ENCODE measurements at places on chromosomes 6 and 20.

DNA sequence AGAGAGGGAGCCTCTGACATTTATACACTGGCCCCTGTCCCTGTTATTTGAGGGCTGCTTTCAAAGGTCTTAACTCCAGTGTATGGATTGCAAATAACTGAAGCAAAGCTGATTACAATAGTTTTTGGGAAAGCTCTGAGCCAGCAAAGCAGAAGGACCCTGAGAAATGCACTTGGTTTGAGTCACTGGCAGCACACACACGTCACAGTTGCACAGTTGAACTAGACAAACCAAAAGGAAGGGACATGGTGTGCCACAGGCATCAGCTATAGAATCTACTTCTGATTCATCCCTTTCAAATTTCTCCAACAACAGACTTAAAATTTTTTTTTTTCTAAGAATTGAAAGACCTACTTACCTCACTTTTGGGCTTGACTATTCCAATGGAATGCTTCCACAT lies 56.4 kb downstream of the SNRNP48 start:
- no peak for DNase-seq

DNA sequence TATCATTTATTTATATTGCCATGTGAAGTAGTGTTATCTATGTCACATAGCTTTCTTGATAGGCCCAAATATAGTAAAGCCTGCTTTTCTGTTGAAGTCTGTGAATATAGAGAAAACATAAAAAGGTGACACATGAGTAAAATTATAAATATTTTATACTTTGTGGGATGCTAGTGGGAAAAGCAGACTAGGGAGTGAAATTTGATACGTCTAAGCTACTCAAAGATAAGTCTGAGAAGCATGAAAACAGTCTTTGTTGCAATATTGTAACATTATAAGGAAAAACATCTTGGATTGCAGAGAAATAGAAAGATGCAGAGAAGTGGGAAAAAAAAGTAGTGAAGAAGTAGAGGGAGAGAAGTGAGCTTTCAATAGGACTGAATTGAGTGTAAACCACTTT lies 75.4 kb downstream of the ZNF292 start:
- no peak for DNase-seq

- DNase-seq = no peak
Observed at GRCh38 chr20:38117635-38118034, 47.4 kb downstream of the TGM2 start.

- DNase-seq = no peak
Observed at GRCh38 chr6:55182016-55182650, 7.8 kb downstream of the HCRTR2 start.

DNA sequence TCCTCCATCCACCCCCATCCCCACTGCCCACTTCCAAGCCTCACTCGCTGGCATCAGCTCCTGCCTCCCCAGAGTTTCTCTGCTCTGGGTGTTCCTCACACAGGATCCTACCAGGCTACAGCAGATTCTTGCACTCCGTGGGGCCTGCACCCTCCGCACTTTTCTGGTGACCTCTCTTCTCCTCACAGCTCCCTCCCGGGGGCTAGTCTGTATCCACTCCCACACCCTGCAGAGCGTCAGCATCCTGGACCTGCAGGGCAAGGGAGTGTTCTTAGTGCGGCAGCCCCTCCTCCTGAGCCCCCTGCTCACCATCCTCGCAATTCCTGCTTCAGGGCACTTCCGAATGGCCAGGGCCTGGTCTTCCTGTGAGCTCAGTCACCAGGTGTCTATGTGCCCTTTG lies 224.2 kb downstream of the DLL1 start:
- no peak for DNase-seq

- DNase-seq = no peak
Observed at GRCh38 chr6:129209355-129209754, 326.4 kb downstream of the LAMA2 start.

DNA sequence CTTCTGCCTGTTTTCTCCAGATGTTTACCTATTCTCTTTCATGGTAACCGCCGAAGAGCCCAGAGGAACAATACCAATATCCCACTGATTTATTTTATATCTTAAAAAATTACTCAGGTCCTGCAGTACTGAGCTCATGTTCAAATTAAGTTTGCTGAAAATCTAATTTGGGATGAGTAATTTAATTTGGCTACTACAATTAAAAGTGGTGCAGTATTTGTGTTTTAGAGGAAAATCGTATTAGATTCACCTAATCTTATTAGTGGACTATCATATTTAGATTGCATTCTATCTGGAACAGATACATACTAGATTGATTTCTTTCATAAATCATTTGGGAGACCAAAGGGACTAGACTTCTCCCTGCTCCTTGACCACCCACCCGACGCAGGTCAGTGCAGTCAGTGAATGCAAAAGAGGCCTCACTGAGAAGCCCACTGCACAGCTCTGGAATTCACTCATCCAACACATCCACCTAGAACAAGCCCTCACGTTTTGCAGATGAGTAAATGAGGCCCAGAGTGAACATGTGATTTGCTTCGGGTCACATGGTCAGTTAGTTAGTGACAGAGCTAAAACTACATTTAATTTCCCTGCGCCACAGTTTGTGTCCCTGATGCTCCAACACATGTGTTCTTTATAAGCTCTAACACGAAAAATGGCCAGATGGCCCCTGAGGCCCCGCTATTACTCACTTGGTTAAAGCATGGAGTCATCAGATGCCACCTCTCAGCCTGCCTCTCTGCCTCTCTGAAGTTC lies 101.8 kb downstream of the TRERF1 start:
- DNase-seq = no peak

GRCh38 chr20:52812231-52812847 lies 159.8 kb upstream of the TSHZ2 start:
- no peak for DNase-seq

- no peak for DNase-seq
Observed at GRCh38 chr20:8918145-8918544, 150.7 kb upstream of the PLCB4 start.

DNA sequence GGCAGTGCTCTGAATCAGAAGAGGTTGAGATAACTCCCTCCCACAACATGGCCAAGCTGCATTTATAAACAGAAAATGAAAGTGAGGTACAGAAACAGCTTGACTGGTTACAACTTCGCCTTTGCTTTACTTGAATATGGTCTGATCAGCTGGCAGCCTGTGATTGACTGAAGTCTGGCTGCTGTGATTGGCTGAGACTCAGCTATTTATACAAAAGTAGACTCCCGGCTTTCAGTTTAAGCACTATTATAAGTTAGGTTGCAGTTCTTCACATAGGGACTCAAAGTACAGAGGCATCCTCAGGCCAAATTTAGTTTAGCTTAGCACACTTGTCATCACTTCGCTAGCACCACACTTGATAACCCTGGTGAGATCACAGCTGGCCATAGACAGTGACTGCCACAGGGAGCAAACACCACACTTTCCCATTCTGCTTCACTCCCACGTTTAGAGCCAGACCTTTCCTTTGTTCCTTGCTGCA lies 362.6 kb downstream of the EPM2A start:
- no peak for DNase-seq

GRCh38 chr6:111464184-111464583 lies 18.8 kb downstream of the REV3L start:
- no peak for DNase-seq

DNA sequence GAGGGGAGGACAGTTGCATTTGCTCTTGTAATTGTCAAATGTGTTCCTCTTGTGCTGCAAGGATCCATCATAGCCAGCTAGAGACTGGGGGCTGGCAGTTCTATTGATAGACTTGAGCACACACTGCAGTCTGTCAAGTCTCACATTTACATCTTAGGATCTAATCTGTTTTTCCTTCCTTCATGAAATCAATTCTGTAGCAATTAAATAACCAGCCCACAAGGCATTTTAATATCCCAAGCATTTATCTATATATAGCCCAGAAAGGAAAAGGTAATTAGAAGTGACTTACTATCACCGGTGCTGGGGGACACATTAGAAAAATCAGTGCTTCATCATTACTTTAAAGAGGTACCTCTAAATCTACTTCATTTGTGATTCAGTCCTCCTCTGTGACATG lies 143.0 kb upstream of the STXBP5 start:
- no peak for DNase-seq

- no peak for DNase-seq
Observed at GRCh38 chr6:69584536-69584912, 212.3 kb downstream of the LMBRD1 start.

DNA sequence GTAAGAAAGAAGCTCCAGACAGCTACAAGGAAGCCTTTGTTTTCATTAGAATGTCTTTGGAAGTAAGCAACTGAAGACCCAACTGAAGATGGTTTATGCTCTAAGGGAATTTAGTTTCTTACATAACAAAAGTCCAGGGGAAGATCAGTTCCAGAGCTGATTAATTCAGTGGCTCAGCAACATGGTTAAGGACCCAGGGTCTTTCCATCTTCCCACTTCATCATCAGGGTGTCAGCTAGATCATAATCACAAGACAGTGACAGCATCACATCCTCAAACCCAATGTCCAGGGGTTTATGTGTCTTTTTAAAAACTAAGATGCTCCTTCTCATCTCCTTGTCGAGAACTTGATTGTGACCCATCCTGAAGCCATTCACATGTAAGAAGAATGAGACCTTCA lies 119.7 kb upstream of the PRDM1 start:
- no peak for DNase-seq

DNA sequence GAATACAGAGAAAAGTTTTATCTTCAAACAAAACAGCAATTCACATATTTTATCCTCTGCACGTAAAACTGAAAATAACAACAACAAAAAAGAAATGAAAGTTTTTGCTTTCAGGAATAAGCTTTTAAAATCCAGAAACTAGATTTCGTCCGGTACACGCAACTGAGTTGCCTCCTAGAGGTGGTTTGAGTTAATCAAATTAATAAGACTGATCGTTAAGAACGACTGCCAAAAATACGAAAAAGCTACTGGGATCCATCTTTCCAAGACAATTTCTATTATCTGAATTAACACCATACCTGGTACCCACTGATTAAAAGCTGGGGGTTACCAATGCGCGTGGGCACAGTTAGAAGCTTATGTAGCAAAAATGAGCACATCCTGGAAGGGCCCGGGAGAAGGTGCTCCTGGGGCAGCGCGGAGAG lies 669 bp downstream of the PDCD2 start:
- no peak for DNase-seq

GRCh38 chr6:102553214-102553613 lies 1159.7 kb downstream of the GRIK2 start:
- DNase-seq = no peak

GRCh38 chr6:122995921-122996793 lies at the start of gene CLVS2:
TSS of gene CLVS2 (plus strand) at chr6:122996235. CDS start at chr6:122997778, 1,543 bp downstream.
- DNase-seq = no peak

GRCh38 chr6:20058121-20058905 lies 154.0 kb downstream of the MBOAT1 start:
- DNase-seq = no peak

- no peak for DNase-seq
Observed at GRCh38 chr6:26016245-26016962, 53.8 kb downstream of the TRIM38 start.

GRCh38 chr20:51183451-51183850 lies 160.5 kb upstream of the KCNG1 start:
- DNase-seq = no peak

DNA sequence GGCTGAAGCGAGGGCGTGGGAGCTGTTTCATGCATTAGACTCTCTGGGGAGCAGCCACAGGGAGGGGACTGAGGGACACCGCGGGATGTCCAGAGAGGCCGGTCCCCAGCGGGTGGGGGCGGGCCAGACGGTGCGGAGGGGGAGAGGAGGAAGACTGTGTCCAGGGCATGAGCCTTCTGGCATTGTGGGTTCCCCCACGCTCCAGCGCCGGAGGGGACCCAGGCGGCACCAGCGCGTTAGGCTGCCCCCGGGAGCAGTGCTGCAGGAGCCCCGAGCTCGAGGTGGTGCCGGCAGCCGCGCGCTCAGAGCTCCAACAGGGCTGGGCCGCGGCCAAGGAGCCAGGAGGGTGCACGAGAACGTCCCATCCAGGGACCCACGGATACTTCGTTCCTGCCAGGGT lies 14.4 kb downstream of the SLC22A3 start:
- no peak for DNase-seq

- no peak for DNase-seq
Observed at GRCh38 chr20:16929756-16930155, 181.6 kb downstream of the OTOR start.

DNA sequence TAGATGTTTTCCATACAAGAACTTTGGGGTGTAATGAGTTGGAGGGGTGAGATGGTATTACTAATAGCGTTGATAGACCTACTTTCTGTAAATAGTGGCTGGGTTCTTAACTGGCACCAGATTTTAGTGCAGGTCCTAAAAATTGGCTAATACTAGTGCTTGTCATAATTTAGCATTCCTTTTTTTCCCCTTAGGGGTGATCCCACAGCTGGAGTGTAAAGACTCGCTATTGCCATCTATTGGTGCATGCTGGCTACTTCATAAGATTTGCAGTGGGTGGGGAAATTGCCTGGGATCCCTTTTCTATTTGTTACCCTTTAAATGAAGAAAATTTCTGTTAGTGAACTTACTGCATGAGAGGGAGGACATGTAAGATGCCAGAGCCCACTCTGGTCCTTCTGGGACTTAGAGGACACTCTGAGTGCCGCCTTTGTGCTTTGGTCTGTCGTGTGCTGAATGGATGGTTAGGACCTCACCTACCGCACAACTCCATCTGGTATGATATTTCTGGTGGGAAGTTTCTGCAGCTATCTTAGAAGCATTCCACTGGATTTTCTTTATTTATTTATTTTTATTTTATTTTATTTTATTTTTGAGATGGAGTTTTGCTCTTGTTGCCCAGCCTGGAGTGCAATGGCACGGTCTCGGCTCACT lies 195.5 kb downstream of the JARID2 start:
- no peak for DNase-seq

DNA sequence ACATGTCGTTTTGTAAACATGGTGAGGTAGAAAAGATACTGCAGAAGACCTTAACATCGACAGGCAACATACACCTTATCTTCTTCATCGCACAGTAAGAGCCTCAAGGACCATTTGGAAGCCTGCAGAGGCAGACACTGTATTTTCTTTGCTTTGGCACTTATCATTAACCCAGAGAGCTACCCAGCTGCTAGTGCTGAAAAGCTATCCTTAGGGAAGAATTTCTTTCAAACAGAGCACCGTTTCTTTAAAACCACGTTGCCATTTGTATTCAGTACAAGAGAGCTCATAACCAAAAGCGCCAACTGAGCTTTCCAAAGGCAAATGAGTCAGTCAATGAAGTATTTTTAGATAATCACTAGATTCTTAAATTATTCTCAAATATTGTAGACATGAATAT lies 306.6 kb downstream of the EPM2A start:
- no peak for DNase-seq

DNA sequence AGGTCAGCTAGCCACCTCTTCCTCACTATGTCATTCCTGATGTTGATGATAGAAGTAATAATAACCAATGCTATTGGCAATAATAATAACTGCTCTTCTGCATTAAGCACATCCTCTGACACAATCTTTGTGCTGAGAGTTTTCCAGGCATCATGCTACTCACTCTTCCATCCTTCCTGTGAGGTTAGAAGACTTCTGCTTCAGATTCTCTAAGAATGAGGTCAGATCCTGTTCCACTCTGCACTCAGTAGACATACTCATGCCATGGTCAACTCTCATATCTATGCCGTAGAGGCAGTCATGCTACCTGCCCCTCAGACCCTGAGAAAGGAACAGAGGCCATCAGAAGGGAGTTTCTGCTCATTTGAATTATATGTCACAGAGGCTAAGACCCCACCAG lies 98.1 kb upstream of the TOP1 start:
- no peak for DNase-seq

GRCh38 chr6:105646391-105646867 lies 243.5 kb upstream of the PREP start:
- DNase-seq = no peak
